Suprapubic skin (tissue), 4 donors: ENCODE measurements at places on chromosomes 7 and 10. TPM values are rescaled to one million over a fixed set of nuclear protein-coding genes. Genes with fewer than 3 reads are reported as not detected.

GRCh38 chr10:44382131-44382858 is 2.6 kb downstream of the CXCL12 start:
- H3K27ac ChIP-seq: no peak overlapping the region
- peak; percentile 74 for DNase-seq
- peaks cover 46% of the 10 kb centered on the region for H3K27me3 ChIP-seq
- H3K4me1 ChIP-seq: peaks cover 38% of the 10 kb centered on the region

GRCh38 chr10:22618078-22618785 is 96.1 kb downstream of the PIP4K2A start:
- no peak overlapping the region for H3K27ac ChIP-seq
- no peak for DNase-seq
- H3K4me1 ChIP-seq: peaks cover 41% of the 10 kb centered on the region
- H3K36me3 ChIP-seq: no peaks in the 10 kb centered on the region

- H3K36me3 ChIP-seq: no peaks in the 10 kb centered on the region
- peaks cover 15% of the 10 kb centered on the region for H3K27me3 ChIP-seq
- H3K4me1 ChIP-seq: peaks cover 3% of the 10 kb centered on the region
These were observed 44.2 kb upstream of the DPYSL4 start for GRCh38 chr10:132142396-132143161.

The DOCK4 gene
- 11.9 TPM for total RNA-seq

The ST8SIA6 gene
- total RNA-seq: 3.2 TPM
